ENCODE measurements at places on chromosomes 2 and 18.

DNA sequence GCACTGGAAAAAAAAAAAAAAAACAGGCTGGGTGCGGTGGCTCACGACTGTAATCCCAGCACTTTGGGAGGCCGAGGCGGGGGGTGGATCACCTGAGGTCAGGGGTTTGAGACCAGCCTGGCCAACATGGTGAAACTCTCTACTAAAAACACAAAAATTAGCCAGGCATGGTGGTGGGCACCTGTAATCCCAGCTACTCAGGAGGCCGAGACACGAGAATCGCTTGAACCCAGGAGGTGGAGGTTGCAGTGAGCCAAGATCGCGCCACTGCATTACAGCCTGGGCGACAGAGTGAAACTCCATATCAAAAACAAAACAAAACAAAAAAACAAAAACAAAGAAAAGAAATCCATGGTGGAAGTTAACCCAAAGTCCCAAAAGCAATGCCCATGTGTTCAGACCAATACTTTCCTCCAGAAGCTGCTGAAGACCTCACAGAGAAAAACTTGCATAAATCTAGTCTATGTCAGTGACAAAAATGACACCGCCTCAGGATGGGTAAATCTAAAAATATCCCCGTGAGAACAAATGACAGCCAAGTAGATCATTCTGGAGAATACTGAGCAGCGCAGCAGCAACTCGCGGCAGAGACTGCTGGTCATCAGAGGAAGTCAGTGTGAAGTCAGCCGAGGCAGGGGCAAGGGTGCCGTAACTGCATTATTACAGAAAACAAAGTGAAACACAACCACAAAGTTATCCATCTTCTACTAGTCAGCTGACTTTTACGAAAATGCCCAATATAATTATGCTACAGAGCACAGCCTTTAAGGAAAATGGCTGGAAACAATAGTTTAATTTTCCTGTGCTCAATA lies 41.0 kb downstream of the LPIN2 start:
- DNase-seq = peak; percentile 85

- DNase-seq = no peak
These were observed 86.7 kb downstream of the LYPD6B start for GRCh38 chr2:149125031-149125725.

- DNase-seq = no peak
These were observed 107.5 kb upstream of the TEX51 start for GRCh38 chr2:126790987-126791780.

DNA sequence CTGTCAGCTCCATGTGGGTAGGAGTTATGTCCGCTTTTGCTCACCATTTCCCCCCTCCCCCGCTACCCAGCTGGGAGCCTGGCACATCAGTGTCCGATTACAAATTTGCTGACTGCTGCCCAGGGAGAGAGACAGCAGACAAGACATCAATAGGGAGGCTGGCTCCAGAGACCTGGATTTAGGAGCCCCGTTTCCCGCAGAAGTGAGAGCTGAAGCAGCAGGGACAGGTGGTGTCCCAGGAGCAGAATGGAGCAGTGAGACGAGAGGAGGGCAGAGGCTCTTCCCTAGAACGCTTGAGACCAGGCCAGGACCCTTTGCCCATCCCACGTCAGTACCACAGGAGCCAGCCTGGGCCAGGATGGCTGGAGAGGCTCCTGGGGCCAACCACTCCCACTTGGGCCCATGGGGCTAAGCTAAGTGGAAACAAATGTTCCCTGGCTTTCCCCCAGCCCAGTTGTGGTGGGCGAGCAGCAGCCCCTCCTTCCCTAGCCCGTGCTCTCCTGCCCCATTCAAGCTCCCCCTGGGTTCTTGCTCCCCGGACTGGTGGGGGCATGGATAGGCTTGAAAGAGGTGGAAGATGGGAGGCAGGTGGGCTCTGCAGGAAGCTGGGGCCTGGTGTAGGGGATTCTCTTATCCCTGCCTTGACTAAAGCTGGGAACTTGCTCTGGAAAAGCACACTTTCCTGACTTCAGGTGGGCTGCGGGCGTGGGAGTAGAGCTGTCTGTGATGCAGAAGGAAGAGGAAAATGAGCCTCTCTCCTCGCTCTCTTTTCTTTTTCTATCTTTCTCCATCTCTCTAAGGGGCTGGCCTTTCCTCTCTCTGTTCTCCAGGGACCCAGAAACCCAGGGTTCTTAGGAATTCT lies 4.1 kb upstream of the WNT6 start:
- no peak for DNase-seq

DNA sequence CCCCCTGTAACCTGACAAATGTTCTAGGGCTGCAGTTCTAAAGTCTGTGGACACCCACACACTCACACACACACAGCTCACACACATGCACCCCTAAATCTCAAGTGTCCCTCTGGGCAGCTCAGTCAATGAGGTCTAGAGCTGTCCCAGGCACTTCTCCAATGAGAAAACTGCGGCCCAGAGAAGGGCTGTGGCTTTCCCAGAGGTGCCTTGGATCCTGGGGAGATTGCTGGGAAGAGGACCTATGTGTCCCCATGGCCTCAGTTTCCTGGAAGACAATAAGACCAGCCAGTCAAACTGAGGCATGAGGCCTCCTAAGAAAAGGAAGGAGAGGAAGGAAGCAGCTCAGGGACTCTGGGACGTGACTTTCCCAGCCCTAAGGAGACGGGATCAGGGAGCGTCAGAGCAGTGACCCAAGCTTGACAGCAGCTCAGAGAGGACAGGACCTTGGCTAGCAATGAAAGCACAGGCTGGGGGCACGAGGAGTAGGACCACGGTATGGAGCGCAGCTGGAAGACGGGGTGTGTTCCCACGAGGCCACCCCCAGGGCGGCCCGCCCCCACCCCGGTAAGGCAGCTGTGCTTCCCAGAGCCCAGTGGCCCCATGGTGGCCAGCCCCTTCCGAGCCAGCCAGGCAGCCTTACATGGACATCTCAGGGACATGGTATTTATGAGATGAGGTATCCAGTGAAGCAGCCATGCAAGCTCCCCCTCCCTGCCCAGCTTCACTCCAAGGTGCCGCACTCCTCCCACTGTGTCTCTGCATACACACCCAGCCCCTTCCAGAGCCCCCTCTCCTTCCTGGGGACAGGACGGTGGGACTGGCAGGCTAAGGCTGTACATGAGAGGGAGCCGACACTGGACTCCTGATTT lies 46.0 kb downstream of the TNS1 start:
- DNase-seq = no peak

DNA sequence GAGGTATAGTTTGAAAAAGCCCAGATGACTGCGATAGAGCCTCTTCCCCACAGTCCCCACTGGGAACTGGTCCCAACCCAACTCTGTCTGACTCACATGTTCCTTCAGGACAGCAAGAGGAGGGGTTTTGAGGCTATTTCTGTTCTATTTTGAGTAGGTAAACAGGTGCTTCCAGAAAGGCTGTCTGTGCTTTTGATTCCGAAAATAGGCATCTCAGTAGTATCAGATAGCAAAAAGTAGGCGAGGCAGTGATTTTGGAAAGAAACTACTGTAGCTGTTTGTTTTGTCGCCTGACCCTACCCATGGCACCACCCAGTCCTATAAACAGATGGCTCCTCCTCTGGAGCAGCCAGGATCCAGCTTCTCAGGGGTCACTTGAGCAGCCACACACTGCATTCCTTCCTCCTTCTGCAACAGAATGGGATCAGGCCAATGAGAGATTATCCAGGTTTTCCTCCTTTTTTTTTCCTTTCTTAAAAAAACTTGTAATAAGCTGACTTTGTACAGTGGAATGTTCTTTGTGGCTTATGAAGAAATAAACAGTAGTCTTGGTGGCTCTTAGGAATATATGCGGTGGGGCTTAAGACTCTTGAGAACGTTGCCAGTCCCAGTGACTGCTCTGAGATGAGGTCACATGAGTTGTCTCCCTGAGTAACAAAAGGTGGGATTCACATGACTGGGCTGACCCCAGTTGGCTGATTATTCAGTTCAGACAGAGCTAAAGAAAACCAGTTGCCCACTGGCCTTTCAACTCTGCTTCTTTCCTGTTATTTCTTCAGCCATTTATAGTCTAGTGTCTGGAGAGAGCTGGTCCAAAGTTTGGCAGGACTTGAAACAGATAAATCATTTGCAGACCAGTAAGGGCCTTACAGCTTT lies 98.6 kb downstream of the KCNS3 start:
- no peak for DNase-seq

DNA sequence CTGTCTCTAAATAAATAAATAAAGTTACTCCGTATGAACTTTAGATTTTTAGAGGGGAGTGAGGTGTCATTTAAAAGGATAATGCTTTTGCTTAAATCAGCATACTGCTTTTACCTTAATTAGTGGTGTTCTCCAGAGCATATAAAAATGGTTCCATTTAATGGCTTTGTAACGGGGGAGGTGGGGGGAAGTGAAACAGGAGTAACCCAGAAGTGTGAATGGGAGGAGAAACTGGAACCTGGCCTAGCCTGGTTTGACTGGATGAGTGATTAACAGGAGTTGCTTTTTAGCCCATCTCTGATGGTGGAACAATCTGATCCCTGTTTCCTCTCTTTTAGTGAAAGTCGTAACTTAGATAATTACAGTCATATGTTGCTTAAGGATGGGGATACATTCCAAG lies 1.6 kb downstream of the CNDP2 start:
- DNase-seq = peak; percentile 57

DNA sequence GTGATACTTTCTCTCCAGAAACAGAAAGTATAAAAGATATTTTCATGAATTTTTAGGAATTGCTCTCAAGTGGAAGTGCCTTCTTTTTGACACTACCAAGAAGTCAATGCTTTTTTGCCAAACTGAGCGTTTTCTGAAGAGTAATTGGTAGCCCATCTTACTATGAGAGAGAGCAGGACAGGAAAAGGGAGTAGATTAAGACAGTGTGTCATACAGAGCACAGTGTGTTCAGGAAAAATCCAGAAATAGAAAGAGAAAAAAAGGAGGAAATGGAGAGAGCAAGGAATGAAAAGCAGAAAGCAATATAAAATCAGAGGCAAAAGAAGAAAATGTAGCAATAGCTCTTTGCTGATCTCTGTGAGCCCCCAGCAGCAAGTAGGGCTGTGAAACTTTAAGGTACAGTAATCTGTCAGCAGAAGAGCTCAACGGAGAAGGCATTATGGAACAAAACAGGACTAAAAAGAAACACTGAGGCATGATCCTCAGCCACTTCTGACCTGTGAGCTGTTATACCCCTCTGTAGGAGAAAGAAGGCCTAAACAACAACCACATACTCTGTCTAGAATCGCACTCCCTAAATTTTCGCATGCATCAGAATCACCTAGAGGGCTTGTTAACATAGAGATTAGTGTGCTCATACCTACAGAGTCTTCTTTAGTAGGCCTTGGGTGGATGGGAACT lies 15.0 kb upstream of the PGAP1 start:
- DNase-seq = no peak

- DNase-seq = no peak
These were observed 73.7 kb upstream of the TPO start for GRCh38 chr2:1339388-1340140.

GRCh38 chr2:97739893-97740245 lies 26.5 kb downstream of the ZAP70 start:
- no peak for DNase-seq

DNA sequence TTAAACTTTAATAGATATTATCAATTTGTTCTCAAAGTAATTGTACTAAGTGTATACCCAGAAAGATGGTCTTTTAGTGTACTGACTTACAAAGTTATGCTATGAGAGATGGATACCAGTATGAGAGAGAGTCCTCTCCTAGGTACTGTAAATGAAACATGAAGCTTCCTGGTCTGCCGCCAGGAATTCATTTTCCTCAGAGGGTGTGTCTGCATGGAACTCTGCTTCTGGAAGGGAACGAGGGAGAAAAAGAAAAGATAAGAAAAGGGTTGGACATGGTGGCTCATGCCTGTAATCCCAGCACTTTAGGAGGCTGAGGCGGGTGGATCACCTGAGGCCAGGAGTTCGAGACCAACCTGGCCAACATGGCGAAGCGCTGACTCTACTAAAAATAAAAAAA lies 2.2 kb upstream of the SSB start:
- no peak for DNase-seq

DNA sequence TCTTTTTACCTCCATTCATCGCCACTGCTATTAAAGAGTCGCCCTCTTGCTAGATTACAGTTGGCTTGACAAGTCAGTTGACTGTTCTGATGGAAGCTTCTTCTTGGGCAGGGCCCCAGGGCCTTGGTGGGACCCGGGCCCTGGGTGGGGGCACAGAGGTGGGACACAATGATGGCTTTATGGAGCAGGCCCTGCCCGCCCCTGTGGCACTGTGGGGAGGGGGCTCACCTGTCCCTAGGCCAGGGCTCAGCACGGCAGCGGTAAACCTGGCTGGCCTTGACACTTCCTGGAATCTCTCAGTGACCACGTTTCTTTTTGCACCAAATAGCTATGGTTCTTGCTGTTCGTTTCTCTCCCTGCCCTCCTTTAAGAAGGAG lies 4.9 kb upstream of the HS6ST1 start:
- peak; percentile 2 for DNase-seq

DNA sequence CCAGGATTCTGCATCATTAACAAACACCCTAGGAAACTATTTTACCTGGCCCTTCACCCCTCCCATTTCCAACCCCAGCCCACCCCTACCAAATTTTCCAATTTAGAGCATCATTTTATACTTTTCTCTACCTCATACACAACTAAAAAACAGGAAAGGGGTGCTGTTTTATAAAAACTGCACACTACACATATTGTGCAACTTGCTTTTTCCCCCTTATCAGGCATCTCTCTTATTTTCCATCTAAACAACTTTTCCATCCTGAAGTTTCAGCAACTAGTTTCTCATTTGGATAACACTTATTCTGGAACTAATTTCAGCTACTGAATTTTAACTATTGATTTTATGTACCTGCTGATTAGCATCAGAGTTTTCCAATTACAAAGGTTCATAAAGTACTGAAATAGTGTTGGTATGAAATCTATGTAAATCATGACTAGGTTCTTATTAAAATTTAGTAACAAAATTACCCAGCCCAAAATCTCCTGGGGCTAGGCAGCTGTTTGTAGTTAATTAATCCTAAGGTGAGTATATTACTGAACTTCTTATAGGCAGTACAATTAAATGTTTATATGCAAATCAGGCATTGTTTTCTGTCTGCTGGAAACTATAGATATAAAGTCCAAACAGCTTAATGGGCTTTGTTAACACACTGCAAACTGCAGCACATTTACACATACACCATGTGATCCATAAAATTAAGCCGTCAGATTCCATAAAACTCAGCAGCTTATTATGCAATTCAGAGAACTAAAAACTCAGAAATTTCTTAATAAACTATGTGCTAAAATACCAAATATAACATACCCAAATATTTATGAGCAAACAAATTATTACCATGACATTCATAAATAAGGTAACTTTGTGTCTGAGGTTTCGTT lies 7.9 kb downstream of the SF3B1 start:
- no peak for DNase-seq
